Central memory CD4-positive, alpha-beta T cell (primary cell): ENCODE measurements at places on chromosomes 5 and 9.

- DNase-seq: no peak
These were observed 205.3 kb downstream of the SLCO4C1 start for GRCh38 chr5:102090770-102091169.

DNA sequence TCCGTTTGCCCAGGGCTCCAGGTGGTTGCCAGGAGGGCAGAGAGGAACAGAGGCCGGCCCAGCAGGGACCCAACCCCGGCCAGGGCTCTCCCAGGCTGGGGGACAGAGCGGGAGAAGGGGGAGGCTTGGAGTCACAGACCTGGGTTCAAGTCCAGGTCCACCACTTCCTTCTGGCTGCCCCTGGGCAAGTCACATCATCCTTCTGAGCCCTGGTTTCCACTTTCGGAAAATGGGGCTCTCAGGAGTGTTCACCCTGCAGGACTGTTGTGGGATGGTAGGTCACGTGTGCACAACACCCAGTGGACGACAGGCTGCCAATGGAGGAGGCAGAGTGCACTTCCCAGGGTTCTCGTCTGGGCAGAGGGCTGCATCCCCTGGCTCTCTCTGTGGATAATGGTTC lies 245.4 kb downstream of the PBX3 start:
- no peak for DNase-seq

- peak; percentile 91 for DNase-seq
These were observed at the start of the genes MED22 and RPL7A for GRCh38 chr9:133347985-133348717. MED22 (minus strand) TSS chr9:133348131; CDS start chr9:133346662, 1,469 bp downstream. RPL7A (plus strand) TSS chr9:133348218; CDS start chr9:133348244, 26 bp downstream.

GRCh38 chr5:63805151-63805550 lies 157.1 kb downstream of the HTR1A start:
- no peak for DNase-seq

DNA sequence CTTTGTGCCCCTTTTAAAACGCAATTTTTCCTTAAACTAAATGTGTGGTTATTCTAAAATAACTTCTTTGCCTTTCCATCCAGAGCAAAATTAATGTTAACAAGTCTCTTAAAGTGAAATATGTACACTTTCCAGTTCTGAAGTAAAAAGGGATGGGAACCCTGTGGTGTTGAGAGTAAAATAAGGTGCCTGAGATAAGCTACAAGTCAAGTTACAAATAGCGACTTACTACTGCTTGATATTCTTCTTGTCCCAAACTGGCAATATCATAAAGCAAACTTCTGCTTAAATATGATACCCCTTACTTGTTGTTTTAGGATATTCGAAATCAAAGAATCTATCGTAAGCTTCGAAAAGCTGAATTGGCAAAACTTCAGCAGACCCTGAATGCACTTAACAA lies 18.3 kb upstream of the F2R start:
- no peak for DNase-seq
